ENCODE measurements at places on chromosomes 5 and 9.

DNA sequence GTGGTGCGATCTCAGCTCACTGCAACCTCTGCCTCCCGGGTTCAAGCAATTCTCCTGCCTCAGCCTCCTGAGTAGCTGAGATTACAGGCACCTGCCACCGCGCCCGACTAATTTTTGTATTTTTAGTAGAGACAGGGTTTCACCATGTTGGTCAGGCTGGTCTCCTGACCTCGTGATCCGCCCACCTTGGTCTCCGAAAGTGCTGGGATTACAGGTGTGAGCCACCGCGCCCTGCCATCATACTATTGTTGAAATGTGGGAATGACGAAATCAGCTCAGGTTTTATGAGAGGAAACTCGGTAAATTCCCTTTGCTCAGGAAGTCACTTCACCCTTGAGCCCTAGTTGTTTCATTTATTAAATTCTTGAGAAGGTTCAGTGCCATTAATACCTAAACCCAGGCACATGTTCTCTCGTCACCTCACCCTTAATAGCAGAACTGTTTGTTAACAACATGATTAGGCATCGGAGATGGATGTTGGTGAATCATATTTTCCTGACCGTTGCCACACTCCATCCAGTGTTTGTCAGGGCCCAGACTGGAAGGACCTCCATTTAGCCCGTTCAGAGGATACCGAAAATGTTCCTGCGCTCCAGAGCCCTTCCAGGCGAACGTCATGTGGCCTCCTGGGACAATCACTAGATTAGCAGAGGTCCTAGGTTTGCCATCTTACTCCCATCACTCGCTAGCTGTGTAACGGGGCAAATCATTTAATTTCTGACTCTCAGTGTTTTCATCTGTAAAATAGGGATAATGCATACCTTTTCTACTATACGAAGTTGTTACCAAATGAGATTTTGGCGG lies 20.0 kb upstream of the CREBRF start:
- no peak for DNase-seq

GRCh38 chr5:177496070-177496726 lies 1.2 kb downstream of the PDLIM7 start:
- no peak for DNase-seq

GRCh38 chr5:128881502-128882018 lies 83.7 kb upstream of the SLC27A6 start:
- DNase-seq = no peak

DNA sequence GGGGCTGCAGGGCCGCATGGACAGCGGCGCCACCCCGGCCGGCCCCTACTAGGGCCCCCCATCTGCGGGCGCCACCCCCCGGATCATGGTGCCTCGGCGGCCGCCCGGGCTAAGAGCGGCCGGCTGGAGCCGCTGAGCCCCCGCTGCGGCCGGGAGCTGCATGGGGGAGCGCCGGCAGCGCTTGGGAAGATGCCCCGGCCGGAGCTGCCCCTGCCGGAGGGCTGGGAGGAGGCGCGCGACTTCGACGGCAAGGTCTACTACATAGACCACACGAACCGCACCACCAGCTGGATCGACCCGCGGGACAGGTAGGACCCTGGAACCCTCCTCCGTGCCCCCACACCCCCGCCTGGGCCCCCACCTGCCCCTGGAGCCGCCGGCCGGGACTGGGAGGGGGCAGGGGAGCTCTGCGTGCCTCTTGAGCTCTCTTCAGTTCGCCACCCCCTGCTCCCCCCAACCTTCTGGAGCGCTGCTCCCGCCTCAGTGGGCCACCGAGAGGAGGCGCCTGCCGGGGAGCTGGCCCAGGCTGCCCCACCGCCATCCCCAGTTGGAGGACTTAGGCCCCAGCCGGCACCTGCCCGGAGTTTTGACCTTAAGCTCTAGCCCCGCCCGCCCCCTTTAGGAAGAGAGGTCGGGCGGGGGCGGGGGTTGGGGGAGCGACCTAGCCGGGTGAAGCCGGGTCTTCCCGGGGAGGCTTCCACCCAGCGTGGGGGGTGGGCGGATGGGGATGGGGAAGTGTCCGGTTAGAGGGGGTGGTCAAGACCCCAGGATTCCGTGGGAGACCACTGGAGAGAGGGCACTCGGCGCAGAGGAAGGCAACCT lies 730 bp downstream of the WWC1 start:
- no peak for DNase-seq

GRCh38 chr5:67200809-67201562 lies 4.4 kb upstream of the CD180 start:
- no peak for DNase-seq

DNA sequence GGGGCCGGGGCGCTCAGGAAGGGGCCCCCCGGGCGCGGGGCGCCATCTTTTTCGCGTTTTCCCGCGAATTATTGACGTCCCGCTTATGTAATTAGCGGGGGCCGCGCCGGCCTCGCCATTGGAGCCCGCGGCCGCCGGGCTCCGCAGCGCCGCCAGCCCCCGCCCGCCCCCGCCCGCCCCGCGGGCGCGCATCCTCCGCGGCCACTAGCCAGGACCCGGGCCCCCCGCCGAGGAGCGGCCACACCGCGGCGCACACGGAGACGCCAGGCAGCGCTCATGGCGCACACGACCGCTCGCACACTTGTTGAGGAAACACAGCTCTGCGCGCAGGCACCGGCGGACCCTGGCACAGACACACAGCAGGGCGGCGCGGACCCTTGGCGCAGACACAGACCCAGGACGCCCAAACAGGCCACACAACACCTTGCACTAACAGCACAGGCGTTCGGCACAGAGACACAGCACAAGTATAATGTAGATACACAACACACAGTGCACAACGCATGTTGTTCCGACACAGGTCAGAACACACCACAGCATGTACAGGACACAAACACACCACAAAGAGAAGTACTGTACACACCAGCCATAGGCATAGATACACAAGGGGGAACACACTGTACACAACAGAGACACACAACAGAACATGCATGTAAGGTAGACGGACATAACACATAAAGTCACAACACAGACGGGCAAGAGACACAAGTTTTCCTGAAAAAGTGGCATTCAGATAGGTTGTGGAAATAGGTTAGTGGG lies 467 bp upstream of the PHF19 start:
- no peak for DNase-seq
